Activated CD4-positive, alpha-beta T cell treated with anti-CD3 and anti-CD28 coated beads, Interleukin-2, amount 50 U/mL, for 48 hours (primary cell): ENCODE measurements at places on chromosomes 7 and 10.
A peak's percentile ranks its signal among the peaks of the same experiment; 100 is the strongest.

DNA sequence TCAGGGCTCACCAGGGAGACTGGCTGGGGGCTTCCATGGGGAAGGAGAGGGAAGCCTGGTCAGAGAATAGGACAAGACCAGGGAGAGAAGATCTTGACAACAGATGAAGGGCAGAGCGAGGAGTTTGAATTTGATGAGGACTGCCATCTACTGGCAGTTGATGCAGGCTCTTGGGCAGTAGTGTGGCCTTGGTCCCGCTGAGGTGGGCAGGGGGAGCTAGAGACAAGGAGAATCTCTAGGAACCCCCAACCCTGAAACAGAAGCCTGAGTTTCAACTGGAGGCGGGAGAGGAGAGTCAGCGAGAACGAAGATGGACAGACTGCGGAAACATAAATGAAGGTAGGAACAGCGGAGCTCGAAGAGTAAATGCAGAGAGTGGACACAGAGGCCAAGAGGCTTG is 81.0 kb downstream of the PPP1R3C start:
- peak; percentile 5 for DNase-seq

GRCh38 chr10:55426138-55426537 is 625.1 kb upstream of the PCDH15 start:
- no peak for DNase-seq

- no peak for DNase-seq
Observed at GRCh38 chr10:132229096-132229495, 42.3 kb downstream of the DPYSL4 start.

DNA sequence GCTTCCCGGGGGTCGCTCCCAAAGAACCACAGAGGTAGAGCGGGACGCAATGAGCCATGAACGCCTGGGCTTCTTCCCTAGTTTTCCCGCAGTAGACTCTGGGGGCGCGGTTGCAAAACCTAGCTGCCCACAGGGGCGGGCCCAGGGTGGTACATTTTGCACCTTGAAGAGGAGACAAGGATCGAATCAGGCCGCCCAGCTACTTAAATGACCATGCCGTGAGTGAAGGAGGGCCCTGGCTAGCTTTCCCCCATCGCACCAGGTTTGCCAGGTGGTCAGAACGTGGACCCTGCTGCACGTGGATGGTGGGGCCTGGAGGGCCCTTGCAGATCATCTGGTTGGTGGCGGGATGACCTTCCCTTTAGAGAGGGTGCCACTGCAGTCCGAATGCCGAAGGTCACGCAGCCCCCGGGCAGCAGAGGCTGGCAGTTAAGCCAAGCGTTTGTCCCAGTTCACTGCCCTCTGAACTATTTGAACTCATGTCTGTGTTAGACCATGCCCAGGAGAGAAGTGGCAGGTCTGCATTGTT is 604 bp upstream of the SHTN1 start:
- no peak for DNase-seq
